ENCODE measurements at places on chromosomes 2 and 18. TPM values are rescaled to one million over a fixed set of nuclear protein-coding genes. Genes with fewer than 3 reads are reported as not detected.

DNA sequence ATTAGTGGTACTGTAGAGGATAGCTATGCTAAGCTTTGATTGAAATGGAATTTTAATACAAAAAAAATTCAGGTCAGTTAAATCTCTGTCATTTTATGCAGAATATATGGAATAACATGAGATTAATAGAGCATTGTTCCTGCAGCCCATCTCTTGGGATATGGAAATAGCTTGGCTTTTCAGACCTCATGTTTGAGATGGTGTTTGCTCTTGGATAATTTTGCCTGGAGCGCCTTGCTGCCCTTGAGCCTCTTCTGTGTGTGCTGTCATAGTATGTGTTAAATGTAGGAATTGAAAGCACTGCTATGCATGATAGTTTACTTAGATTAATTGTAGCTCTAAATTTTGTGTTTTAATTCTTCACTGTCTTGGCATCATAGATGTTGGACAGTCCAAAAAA, 27.7 kb downstream of the GALNT1 start:
- DNase-seq = no peak

DNA sequence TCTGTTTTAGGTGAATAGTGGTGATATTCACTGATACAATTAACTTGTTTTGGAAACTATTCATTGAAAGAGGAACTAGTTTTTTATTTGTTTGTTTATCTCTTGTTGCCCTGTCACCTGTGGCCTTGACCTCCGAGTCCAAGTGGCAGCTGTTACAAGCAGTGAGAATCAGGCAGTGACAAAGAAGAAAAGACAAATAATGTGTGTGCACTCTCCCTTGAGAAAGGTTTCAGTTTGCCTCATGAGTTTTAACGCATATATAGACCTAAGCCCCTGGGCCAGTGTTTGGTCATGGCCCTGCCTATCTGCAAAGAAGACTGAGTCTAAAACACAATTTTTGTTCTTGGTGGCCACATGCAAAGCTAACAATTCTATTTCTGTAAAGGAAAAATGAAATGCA, 15.3 kb downstream of the KYNU start:
- DNase-seq = no peak

DNA sequence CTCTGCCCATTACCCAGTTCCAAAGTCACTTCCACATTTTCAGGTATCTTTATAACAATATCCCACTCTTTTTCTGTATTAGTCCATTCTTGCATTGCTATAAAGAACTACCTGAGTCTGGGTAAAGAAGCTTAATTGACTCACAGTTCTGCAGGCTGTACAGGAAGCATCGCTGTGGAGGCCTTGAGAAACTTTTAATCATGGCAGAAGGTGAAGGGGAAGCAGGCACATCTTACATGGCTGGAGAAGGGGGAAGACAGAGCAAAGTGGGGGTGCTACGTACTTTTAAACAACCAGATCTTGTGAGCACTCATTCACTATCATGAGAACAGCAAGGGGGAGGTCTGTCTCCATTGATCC, 85.4 kb upstream of the MAP4K3 start:
- no peak for DNase-seq

DNA sequence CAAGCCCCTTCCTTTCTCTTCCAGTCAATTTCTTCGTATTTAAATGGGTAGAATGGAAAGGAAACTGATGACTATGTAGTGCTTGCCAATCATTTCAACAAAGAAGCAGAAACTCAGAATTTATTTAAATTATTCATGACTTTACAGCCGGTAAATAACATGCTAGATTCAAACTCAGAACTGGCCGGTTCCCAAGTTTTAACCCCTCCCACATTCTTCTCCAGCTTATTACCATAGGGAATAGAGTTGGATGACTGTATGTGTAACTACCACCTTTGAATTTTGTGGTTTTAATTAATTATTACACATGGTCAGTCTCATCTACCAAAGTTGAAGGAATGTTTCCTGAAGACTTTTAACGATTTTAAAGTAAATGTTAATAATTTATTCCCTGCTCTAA, 819.3 kb upstream of the LRATD1 start:
- peak; percentile 3 for DNase-seq

GRCh38 chr2:146312899-146313298, 1531.9 kb upstream of the ACVR2A start:
- peak; percentile 97 for DNase-seq

- no peak for DNase-seq
These were observed 59.8 kb downstream of the EPAS1 start for GRCh38 chr2:46356991-46357390.

DNA sequence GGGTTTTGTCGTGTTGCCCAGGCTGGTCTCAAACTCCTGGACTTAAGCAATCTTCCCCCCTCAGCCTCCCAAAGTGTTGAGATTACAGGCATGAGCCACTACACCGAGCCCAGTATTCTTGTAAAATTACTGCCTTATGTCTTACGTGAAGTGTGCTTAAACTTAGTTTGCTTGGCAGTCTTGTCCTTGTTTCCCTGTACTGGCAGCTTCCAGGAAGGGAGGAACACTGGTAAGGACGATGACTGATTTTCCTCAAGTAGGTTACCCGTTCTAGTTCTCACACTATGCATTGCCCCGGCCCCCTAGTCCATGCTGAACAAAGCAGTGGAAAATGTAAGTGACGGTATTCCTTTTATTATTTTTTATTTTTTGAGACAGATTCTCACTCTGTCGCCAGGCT, 19.7 kb upstream of the GATA6 start:
- no peak for DNase-seq

GRCh38 chr2:83602753-83603152, 856.3 kb downstream of the SUCLG1 start:
- no peak for DNase-seq

Gene FN1
- total RNA-seq = 2,058 TPM

Data from A673 (cell line).